ENCODE measurements at places on chromosomes 11 and 22.

- no peak for DNase-seq
Measured at GRCh38 chr11:116193321-116194131, 579.3 kb downstream of the BUD13 start.

GRCh38 chr11:133988686-133989410, 32.1 kb upstream of the IGSF9B start:
- DNase-seq = no peak

DNA sequence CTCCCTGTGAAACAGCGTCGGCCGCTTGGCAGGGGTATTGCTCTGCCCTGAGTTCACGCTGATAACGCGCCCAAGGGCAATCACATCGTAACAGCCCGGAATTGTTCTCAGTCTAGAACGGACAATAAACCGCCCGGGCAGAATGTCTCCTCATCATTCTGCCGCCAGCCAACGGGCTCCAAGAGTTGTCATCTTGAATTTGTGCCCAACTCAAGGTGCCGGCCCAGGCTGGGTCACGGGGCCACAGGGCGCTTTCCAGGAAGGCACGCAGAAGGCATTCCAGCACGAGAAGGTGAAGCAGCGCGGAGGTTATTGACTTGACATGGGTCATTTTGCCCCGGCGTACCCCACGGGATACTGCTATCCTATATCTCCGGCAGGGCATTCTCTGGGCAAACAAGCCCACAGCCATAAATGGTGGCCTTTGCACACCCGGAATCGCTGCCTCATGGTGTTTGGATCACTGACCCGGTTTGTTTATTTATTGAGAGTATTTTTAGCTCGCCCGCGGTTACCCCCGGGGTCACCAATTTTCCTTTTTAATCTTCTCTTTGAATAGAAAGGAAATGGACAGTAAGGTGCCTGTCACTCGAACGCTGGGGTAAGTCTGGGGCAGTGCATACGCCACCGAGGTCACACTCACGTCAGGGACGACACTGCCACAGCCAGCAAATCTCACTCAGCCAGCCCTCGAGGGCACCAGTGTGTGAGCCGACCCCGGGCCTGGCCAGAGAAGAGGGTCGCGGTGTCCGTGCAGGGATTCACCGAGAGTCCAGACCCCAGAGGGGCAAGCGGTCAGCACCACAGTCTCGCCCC, 72.4 kb upstream of the FGF3 start:
- DNase-seq = no peak

DNA sequence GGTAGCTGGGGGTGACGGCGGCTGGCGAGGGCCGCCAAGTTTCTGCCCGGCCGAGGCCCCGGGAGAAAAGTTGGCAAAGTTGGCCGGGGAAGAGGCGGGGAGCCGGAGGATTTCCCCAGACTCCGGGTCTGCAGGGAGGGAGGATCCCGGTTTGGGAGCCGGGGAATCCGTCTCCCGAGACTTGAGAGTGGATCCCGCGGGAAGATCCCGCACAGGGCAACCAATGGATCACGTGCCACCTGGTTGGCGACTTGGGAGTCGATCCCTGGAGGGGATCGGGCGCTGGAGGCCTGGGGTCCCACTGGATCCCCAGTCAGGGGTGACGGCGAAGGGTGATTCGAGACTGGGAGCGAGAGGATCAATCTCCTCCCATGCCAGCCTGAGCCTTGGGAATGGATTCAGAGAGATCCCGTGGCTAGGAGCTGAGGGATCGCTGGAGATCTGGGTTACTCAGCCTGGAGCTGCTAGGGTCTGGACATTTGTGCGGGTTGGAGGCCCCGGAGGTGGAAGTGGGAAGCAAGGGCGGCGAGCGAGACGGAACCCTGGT, 394 bp downstream of the KIAA1671 start:
- DNase-seq = no peak

DNA sequence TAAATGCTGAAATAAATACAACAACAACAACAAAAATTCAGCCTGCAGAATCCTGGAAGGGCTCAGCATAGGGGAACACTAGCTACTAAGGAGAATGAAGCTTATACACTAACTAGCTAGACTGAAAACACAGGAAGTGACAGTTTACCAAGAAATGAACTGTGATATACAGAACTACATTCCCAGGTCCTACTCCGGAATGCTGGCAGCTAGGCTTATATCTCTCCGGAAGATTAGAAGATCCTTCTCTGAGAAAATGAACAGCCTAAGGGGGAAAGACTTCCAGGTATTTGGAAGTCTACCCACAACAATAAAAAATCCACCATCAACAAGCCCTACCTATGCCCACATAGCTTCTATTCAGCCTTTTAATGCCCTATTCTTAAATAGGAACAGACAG, 31.0 kb downstream of the CCDC34 start:
- no peak for DNase-seq

DNA sequence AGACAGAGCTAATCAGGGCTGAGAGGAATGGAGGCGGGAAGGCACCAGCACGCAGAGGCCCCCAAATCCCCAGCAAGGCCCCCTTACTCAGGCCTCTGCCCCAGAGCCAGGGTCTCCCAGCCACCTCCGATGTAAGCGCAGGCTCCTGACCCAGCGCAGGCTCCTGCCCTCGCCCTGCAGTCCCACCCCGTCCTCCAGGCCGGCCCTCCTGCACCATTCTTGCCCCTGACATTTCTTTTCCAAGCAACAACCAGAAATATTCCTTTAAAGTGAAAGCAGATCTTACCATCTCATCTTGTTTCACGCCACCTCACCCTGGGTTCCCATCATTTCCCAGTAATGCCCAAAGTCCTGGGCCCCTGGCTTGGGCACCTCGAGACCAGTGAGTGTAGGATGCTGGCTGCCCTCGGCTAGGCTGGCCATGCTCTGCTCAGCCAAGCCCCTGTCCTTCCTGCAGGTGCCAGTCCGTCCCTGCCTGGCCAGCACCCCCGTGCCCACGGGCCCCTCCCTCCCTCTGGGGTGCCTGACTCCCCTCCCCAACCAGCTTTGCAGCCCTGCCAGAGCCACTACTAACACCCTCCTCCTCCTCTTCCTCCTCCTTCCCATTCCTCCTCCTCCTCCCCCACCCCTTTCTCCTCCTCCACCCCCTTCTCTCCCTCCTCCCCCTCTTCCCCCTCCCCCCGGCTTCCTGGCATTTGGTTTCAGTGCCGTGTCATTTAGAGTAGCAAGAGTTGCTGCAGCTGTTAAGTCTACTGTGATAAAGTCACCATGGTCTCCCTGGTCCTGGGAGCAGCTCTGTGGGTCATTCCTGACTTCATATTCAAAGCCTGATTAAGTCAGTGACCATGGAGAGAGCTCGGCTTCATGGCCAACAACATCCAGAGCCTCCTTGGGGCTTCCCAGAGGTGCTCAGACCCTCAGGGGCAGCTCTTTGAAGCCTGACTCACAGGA, 78.7 kb downstream of the PIWIL3 start:
- no peak for DNase-seq

- no peak for DNase-seq
Measured at GRCh38 chr22:40482886-40483285, 112.5 kb downstream of the SGSM3 start.

DNA sequence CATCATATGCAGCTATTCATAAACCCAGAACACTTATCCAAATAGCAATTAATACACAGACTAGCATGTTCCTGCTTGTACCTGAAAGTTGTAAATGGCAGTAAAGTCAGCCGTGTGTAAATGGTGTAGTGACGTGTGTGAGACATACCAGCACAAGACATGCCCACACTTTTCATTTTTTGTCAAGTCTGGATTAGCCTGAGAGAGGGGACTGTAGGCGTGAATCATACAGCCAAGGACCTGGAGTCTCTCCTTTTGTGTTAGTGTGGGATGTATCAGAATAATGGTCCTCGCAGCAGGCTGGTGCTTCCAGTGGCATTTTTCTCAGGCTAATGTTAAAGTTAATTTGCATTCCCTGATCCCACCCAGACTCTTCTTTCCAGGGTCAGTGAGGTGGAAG, 116.8 kb upstream of the BMAL1 start:
- DNase-seq = no peak

- peak; percentile 0 for DNase-seq
Measured at GRCh38 chr11:48384670-48385069, 18.4 kb upstream of the OR4C5 start.

Data from erythroblast (primary cell).